Activated CD8-positive, alpha-beta memory T cell treated with anti-CD3 and anti-CD28 coated beads for 4 hours (primary cell): ENCODE measurements at places on chromosomes 2 and 18.

DNA sequence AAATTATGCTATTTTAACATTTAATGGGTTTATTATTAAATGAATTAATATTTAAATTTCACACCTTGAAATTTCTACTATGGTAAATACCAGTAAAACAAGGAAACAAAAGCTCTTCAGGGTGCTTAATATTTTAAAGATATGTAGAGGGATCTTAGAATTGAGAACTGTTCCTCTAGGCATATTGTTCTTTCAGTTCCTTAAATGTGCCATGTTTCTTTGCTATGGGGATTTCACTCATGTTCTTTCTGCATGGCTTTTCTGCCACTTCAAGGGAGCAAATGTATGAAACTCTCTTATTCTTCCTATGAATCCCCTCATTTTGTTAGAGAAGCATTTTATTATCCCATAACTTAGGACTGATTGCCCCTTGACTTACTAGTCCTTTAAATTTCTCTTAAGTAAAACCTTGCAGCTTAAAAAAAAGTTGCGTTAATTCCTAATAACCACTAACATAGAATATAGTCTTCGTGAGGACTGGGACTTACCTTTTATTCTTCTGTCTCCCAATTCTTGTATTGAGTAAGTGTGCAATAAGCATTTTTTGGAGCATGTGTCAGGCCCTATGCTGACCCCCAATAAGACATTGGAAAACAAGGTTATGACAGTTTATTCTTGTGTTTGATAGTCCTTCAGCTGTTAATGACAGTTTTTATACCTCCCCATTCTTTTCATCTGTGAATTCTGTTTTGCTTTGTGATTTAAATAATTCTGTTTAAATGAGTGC lies 95.7 kb downstream of the BIRC6 start:
- no peak for DNase-seq

- no peak for DNase-seq
Measured at GRCh38 chr2:675982-676646, 1.1 kb downstream of the TMEM18 start.

DNA sequence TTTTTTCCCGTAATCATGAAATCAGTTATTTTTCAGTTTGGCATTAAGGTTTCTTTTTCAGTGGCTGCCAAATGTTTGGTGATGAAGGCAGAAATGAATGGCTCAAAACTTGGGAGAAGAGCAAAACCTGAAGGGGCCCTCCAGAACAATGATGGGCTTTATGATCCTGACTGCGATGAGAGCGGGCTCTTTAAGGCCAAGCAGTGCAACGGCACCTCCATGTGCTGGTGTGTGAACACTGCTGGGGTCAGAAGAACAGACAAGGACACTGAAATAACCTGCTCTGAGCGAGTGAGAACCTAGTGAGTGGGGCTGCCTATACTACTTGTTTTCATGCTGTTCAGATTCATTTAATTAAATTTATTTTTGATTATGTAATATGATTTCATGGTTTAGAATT lies 29.2 kb upstream of the MSH2 start:
- no peak for DNase-seq

GRCh38 chr2:119788752-119789151 lies 29.0 kb downstream of the PTPN4 start:
- DNase-seq = no peak

- DNase-seq = no peak
Measured at GRCh38 chr18:46474487-46475389, 182.3 kb downstream of the LOXHD1 start.

- no peak for DNase-seq
Measured at GRCh38 chr2:159891917-159892730, 94.1 kb upstream of the CD302 start.

GRCh38 chr2:166188084-166188483 lies 60.3 kb upstream of the SCN1A start:
- DNase-seq = no peak

GRCh38 chr18:70280007-70280925 lies 8.6 kb upstream of the SOCS6 start:
- DNase-seq = no peak

DNA sequence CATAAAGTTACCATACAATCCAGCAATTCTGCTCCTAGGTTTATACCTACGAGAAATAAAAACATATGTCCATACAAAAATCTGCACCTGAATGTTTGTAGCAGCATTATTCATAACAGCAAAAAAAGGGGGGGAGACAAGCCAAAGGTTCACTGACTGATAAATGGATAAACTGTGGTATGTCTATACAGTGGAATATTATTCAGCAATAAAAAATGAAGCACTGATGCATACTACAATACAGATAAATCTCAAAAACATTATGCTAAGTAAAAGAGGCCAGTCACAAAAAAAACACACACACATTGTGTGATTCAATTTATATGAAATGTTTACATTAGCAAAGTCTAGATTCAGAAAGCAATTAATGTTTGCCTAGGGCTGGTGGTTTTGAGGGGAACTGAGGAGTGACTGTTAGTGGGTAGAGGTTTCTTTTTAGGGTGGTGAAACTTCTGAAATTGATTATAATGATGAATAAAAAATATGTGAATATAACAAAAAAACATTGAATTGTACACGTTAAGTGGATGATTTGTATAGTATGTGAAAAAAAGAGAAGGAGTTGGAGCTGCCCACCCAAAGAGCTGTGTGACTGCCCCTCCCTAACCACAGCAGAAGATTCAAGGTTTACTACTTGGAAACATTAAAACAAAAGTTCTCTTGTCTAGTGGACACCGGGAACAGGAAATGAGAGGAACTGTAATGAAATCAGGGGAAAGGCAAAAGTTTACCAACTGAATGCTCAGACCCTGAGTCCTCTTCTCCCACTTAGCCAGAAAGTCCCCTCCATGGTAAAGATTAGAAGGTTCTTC lies 13.4 kb downstream of the COLEC12 start:
- DNase-seq = no peak

DNA sequence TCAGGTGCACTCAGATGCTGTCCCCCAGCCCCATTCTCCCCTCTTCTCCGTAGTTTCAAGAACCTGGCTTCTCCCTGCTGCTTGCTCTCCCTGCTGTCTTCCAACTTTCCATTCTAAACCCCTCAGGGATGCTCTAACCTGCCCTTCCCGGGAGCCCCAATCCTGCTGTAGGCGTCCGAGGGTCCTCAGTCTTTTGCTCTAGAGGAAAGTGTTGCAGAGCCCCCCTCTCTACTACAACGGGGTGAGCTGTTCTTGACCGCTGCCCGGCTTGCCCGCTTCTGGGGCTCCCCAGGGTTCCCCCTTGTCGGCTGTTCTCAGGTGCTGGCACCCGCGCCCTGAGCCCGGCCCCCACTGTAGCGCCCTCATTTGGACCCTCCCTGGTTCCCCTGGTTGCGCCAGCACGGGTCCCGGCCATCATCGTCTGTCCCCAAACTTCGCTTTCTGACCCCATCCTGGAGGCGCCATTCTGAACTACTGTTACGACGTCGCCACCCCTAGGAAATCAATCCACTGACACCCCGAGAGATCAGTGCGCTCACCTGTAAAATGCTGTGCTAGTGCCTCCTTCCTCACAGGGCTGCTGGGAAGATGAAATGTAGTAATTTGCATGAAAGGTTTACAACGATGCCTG lies 31.9 kb upstream of the REG3G start:
- no peak for DNase-seq

GRCh38 chr2:109288544-109289368 lies 159.8 kb downstream of the SH3RF3 start:
- DNase-seq = no peak

GRCh38 chr2:44456946-44457345 lies 95.2 kb downstream of the CAMKMT start:
- DNase-seq = no peak

- no peak for DNase-seq
Measured at GRCh38 chr18:79458131-79458838, 62.6 kb downstream of the NFATC1 start.

DNA sequence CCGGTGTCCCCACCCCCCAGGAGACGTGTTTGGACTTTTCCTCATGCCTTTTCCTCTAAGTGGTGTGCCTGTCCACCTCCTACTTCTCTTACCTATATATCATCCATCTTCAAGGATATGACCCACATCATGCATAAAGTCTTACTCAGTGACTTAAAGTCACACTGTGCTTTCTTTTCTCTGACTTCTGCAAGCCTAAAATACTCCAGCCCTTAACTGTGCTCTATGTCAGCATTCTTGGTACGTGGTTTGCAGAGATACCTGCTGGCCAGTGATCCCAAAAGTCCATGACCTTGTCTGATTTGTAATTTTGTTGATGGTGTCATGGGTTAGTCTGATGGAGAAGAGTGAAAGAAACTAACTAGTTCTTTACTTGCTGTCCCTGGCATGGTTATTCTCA lies 393.6 kb upstream of the NRP2 start:
- no peak for DNase-seq

GRCh38 chr2:126935774-126936173 lies 37.1 kb downstream of the TEX51 start:
- DNase-seq = no peak

- DNase-seq = no peak
Measured at GRCh38 chr2:11748861-11749645, 2.6 kb downstream of the LPIN1 start.

DNA sequence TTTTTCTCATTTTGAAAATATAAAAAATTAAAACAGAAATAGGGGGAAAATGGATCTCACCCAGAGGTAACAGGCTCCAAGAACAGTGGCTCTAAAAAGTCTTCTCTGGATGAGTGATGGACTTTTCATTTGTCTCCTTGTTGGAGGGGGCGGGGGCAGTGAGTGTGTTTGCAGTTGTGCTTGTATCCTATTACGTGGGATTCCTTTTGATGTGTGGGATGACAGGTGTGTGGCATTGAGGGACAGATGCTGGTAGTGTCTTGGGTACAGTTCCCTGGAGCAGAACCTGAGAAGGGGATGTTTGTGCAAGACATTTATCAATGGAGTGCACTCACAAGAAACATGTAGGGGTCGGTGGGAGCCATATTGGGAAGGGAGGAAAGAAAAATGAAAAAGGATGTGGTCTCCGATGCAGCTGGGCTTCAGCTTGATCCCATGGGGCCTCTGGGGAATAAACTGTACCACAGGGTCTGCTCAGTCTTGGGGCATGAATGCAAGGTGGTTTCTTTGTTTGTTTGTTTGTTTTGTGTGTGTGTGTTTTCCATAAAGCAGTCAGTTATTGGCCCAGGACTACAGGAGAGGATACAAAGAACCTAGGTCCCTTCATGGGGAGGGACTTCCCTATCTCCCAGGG lies 120.0 kb upstream of the SLC35G4 start:
- DNase-seq = no peak

GRCh38 chr2:217436386-217436785 lies 566.4 kb downstream of the TNS1 start:
- no peak for DNase-seq

DNA sequence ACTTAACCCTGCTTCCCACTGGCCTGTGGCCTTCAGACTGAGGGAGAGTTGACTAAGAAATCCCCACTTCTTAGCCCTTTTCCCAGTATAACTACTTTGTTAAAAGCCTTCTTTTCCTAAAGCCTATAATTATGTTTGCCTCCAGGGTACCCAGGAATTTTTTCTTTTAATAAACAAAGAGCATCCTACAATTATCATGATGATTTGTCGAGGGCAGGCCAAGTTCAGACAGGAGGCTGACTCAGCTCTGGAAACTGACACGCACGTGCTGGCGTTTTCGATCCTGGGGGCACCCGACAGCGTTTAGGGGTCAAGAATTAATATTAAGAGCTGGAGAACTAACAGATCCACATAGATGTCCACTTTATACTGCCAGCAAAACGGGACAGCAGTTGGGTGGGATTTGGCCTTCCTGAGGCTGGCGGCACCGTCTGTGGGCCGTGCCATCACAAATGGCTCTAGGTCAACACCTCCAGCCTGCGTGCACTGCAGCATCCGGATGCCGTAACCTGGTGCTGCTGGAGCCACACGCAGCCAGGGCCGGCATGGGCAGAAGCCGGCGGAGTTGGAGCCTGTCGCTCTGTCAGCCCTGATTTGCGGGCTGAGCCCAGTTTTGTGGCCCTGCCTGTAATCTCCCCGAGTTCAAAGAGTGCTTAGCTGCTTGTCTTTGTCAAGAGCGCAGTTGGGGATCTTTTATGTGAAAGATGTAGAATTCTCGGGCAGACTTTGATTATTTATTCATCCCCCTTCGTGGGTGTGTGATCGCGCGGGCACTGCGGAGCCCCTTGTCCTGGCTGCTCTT lies 191.0 kb downstream of the GLI2 start:
- DNase-seq = no peak

- DNase-seq = no peak
Measured at GRCh38 chr2:204898928-204899640, 353.8 kb downstream of the PARD3B start.

DNA sequence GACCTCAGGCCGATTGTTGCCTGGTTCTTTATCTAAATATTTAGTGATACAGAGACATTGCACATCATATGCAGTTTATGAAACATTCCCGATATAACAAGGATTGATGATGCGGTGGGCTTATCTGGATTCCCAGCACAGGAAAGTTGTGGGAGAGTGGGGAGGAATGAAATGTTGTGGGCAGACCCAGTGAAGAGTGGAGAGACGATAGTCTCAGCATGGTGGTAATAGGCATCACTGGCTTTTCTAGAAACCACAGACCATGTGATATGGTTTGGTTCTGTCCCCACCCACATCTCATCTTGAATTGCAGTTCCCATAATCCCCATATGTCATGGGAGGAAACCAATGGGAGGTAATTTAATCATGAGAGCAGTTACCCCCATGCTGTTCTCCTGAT lies 34.8 kb upstream of the RND3 start:
- no peak for DNase-seq

DNA sequence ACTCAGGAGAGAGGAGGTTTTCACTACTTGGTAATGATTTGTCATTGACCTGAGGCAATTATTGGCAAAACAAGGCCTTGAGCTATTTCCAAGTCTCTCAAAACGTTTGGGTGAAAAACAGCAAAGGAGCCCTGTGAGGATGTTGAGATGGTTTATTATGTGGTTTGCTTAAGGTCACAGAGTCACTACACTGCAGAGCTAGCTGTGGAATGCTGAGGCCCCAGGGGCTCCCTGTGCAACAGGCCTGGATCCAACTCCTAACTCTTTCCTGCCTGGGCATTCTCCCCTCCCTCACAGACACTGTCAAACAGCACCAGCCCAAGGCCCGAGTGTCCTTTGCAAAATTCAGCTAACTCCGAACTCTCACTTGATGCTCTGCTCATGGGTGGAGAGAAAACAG lies 754.6 kb upstream of the SOX11 start:
- no peak for DNase-seq

GRCh38 chr2:186044761-186045160 lies 306.2 kb downstream of the FSIP2 start:
- no peak for DNase-seq

DNA sequence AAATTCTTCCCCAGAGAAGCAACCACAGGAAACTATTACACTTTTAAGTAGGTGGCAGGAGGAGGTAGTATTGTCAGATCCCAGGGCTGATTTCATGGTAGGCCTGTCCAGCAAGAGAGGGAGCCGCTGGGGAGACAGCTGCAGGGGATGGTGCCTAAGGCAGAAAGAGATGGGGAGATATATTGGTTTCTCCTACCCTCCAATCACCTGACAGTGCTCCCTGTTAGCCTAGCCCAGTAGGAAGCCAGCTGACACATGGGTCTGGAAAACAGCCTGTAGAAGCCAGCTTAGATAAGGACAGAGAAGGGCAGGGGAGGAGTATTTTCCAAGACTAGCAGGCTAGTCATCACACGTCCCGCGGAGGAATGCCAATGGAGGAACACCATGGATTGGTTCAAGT lies 8.2 kb upstream of the SPOPL start:
- DNase-seq = no peak
